Fibroblast of pulmonary artery (primary cell): ENCODE measurements at places on chromosomes 6 and 20.

DNA sequence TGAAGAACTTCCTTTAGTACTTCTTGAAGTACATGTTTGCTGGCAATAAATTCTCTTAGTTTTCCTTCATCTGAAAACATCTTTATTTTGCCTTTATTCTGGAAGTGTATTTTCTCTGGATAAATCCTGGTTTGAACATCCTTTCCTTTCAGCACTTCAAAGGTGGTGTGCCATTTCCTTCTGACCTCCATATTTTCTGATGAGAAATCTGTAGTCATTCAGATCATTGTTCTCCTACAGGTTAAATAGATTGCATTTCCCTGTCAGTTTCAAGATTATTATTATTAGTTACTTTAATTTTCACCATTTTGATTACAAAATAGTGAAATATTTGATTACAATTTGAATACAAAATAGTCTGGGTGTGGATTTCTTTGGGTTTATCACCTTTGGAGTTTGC lies 134.5 kb downstream of the CDH26 start:
- DNase-seq, result no peak

GRCh38 chr6:32177183-32177787 lies 920 bp upstream of the RNF5 start:
- no peak for DNase-seq

- peak; percentile 95 for DNase-seq
Measured at GRCh38 chr6:132084811-132085509, 133.8 kb upstream of the CCN2 start.

DNA sequence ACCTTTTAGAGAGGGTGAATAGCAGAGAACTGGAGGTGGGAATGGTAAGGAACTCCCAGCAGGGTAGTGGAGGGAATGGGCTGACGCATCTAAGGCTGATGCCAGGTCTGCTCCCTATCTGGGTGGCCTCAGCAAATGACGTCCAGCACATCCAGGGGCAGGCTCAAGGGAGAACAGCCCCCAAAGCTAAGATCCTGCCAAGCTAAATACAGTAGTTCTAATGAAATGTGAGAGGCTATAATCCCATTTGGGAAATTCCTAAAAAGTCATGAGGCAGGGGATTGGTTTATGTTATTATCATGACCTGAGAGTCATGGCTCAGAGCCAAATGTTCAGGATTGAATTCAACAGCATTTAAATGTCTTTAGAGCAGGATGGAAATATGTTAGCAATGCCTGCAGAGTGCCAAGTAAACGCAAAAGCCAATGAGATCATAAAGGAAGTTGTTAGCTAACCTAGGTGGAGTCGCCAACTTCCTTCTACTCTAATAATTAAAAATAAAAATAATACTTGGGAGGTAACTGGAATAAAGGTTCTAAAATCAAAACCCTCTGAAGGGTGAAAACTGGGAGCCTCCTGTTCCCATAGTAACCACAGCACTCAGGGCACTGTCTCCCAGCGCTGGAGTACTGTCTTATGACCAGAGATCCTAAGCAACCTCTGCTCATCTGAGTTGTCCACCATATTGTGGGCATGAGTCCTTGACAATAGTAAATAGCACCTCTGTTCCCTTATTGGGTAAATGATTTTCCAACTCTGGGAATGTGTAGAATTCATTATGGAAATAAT lies 34.8 kb downstream of the IYD start:
- DNase-seq, result peak; percentile 98

DNA sequence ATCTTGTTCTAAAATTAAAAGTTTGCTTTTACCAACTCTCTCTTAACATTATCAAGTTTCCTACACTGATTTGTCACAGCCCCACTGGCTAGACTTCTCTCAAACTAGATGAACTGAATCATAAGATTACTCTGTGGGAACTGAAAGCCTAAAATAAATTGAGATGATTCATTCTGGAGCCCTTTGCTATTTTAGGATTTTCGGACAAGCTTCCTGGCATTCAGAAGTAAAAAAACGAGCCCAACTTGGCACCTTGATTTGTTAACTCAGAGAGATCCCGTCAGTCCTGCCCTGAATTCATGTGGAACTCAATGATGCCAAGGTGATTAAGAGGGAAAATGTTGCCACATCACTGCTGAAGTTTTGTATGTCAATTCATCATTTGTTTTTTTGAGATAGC lies 122.0 kb upstream of the NRSN1 start:
- DNase-seq, result peak; percentile 0

DNA sequence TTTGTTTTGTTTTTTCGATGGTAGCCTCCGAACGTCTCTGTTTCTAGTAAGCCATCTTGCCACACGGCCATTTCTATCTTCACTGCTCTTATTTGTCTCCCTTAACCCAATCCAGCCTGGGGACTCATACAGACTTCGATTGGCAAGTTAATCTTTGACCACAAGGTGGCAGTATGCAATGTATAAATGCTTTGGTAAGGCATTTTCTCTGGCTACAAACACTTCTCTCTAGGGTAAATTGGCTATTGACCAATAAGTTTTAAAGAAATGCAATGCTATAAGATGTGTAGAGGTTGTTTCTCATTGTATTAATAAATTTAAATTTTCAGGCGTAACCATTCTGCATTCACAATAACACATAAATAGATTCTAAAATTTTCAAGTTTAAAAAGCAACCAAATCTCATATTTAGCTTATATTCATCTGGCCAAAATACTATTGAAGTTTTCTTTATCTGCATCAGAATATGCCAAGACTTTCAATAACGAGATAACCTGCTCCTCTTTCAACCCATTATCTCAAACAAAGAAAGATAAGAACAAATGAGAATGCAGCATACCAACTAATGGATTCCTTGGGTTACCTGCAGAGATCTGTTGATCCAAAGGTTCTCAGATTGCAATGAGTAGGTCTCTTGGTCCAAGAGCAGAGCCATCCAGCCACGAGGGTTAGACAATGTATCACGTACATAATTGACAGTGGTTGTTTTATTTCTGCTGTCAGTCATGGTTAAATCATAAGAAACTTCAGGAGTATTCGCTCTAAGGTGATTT lies 231.9 kb downstream of the PKHD1 start:
- DNase-seq, result peak; percentile 62

- no peak for DNase-seq
Measured at GRCh38 chr6:149756261-149756636, 6.7 kb downstream of the PCMT1 start.

GRCh38 chr6:111759836-111760785 lies 113.1 kb downstream of the FYN start:
- peak; percentile 94 for DNase-seq

DNA sequence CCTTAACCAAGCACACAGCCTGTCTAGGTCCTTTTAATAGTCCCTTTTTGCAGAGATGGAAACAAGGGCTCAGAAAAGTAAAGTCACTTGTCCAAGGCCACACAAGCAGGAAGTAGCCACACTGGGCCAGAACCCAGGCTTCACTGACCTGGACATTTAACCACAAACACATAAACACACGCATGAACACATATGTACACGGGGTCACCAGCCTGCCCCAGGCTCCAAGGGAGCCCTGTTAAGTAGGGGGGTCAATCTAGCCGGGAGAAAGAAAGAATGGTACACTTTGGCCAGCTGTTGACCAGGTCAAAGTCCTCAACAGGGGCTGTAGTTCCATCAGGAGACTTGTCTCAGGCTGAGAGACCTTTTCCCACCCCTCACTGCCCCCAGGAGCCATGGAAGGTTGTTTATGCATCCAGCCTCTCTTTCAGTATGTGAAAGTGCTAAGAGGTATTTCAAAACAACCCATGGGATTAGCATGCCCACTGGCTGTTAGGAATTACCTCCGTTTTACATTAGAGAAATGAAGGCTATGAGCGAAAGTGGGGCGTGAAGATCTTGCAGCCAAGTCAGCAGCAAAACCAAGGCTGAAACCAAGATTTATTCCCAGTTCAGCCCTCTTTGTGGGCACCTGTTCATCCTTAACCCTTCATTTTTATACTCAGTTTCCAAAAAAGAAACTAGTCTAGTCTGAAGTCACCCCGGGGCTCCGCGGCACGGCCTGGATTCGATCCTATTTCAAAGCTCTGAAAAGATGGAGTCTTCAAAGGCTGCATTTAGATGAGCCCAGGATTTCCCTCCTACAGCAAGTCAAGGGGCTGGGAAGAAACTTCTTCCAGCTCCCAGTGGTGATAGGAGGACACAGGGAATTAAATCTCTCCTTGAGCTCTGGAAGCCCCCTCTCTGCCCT lies 9.8 kb downstream of the SDC4 start:
- no peak for DNase-seq

DNA sequence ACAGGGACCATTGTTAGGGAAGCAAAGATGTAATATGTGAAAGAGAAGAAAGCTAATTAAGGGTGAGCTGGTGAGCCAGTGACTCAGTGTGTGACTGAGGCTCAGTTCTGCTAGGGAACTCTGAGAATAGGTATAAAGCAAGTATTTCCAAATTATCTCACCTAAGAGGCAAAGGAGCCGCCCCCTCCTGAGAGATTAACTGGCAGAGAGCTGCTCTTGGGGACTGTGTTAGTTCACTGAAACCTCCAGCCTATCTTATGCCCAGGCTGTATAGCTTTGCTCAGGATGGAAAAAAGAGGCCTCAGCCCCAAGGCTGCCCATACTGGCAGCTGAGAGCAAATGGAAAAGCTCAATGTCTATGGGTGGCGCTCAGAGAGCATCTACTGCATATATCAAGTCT lies 152.0 kb downstream of the PAK5 start:
- DNase-seq, result no peak

DNA sequence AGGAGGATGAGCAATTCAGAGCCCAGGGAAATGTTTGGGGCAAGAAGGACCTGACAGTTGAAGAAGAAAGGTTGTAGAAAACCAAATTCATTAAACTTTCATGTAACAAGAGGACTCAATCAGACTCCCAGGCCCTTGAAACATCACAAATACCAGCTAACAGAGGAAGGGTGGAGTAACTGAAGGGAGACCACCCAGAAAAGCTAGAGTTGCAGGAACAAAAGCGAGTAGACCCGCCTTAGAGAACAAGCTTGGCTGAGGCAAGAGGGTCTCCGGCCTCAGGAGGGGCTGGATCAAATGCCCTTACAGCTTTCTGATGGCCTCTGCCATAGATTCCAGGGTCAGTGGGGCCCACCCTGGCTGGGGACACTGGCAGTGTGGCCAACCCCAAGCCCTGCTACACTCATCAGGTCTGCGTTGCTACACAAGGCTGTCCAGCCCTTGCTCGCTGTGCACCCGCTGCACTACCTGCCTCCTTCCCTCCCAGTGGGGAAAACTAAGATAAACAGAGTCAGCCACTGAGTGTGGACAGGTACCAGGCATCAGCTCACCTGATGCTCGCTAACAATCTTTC lies 110.0 kb downstream of the SLC23A2 start:
- no peak for DNase-seq

DNA sequence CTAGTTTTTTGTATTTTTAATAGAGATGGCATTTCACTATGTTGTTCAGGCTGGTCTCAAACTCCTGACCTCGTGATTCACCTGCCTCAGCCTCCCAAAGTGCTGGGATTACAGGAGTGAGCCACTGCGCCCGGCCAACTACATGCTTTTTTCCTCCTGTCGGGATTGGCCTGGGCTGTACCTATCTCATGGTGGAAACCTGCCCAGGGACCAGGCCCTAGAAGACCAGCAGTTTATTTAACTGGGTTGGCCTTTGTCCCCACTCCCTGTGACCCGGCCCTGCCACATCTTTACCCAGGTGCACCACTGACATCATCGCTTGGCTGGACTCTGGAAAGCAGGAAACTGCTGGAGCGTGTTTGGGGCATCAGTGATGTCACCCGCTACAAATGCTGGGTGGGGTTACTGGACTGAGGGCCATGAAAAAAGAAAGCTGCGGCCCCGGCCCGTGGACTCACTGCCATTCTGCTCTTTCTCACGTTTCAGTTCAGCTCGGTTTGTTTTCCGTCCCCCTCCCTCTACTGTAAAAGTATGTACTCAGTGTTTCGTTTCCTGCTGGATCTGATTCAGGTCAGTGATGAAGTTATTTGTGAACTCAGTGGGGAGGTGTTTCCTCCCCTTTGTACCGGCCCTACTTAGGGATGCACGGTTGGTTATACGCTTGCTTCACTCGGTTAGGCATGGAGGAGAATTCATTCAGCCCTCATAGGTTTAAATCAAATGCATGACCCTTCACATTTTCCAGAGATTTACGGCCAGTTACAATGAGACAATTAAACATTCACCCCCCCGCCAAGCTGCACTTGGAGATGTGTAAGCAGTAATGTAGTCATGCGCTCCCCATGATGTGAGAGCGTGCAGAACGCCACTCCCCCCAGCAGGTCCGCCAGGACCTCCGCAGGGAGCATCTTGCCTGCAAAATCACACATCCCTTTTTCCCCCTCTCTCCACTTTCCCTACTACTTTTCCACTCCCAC lies 179.3 kb downstream of the MTHFD1L start:
- DNase-seq, result peak; percentile 93

DNA sequence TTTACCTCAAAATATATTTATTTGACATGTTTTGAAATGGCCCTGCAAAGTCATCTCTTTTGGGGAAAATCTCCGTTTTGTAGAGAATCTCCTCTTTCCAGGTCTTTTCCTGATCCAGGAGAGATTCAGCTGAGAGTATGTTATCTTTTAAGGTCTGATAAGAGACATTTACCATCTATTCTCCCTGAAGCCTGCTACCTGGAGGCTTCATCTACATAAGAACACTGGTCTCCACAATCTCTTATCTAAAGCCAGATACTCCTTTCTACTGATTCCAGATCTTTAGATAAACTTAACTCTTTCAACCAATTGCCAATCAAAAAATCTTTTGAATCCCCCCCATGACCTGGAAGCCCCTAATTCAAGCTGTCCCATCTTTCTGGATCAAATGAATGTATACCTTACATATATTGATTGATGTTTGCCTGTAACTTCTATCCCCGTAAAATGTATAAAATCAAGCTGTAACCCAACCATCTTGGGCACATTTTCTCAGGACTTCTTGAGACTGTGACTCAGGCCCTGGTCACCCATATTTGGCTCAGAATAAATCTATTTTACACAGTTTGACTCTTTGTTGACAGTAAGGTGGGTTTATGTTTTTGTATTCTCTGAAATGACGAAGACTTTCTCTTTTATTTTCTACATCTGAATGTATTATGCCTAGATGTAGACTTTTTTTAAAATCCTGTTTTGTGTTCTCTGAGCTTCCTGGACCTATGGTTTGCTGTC lies 95.5 kb downstream of the ECT2L start:
- DNase-seq, result no peak

DNA sequence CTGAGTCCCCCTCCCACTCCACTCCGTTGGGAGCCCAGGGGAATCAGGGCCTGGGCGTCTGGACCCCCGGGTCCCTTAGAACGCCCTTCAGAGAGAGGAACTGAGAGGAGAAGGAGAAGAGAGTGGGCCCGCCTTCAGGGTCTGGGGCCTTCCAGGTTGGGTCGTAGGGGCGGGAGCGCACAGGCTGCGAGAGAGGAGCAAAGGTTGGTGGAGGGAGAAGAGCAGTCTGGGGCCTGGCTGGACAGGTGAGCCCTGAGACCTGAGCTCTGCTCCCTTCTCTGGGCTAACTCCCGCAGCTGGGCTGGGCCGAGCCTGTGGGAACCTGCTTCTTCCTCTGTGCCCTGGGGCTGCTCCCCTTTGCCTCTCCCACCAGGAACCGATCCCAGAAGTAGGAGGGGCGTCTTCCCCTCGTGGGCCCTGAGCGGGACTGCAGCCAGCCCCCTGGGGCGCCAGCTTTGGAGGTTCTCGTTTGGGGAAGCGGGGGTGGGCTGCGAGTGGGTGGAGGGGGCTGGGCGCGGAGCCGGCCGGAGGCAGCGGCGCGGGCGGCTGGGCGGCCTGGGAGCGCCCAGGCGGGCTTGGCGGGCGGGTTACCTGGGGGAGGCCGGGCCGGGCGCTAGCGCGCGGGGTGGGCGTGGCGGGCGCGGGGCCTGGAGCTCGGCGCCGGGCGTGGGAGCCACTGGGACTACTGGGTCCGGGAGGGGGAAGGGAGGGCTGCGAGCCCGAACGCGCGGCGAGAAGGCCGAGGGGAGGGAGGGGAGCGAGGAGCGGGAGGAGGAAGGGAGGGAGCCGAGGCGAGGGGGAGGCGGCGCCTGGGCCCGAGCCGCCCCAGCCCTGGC lies at the start of gene DDR1:
Gene DDR1 (plus strand): TSS at position 835 of the 836 bp plus-strand sequence. CDS start 4,211 bp downstream, outside the sequence.
- peak; percentile 75 for DNase-seq

GRCh38 chr6:120804612-120805011 lies 529.7 kb downstream of the TBC1D32 start:
- DNase-seq, result no peak
